Activated CD4-positive, alpha-beta T cell treated with anti-CD3 and anti-CD28 coated beads for 36 hours (primary cell): ENCODE measurements at places on chromosomes 2 and 18. TPM values are rescaled to one million over a fixed set of nuclear protein-coding genes. Genes with fewer than 3 reads are reported as not detected.
A peak's percentile ranks its signal among the peaks of the same experiment; 100 is the strongest.

The GKN2 gene
- total RNA-seq: not detected

- DNase-seq: no peak
Measured at GRCh38 chr2:127361929-127362885, 25.6 kb downstream of the MAP3K2 start.

The KLHL41 gene
- total RNA-seq: 0.46 TPM

DNA sequence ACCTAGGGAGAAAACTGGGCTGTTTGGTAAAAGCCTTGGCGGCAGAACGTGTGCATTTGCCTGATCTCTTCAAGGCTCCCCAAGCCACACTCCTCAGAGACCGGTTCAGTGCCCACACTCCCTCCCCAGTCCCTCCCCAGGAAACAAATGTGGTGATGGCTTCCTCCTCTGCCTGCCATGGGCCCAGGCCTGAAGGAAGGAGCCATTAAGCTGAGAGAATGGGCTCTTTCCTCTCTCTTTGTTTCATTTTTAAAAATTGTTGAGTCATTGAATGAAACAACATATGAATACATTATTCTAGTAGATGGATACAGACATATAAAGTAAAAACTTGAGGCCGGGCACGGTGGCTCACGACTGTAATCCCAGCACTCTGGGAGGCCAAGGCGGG is 50.6 kb upstream of the YWHAQ start:
- DNase-seq: peak; percentile 27

- peak; percentile 25 for DNase-seq
Measured at GRCh38 chr2:176002688-176003210, 682 bp upstream of the LNPK start.

The POTEF gene
- not detected for total RNA-seq

GRCh38 chr2:69567909-69568300 is 75.6 kb downstream of the AAK1 start:
- DNase-seq: no peak

DNA sequence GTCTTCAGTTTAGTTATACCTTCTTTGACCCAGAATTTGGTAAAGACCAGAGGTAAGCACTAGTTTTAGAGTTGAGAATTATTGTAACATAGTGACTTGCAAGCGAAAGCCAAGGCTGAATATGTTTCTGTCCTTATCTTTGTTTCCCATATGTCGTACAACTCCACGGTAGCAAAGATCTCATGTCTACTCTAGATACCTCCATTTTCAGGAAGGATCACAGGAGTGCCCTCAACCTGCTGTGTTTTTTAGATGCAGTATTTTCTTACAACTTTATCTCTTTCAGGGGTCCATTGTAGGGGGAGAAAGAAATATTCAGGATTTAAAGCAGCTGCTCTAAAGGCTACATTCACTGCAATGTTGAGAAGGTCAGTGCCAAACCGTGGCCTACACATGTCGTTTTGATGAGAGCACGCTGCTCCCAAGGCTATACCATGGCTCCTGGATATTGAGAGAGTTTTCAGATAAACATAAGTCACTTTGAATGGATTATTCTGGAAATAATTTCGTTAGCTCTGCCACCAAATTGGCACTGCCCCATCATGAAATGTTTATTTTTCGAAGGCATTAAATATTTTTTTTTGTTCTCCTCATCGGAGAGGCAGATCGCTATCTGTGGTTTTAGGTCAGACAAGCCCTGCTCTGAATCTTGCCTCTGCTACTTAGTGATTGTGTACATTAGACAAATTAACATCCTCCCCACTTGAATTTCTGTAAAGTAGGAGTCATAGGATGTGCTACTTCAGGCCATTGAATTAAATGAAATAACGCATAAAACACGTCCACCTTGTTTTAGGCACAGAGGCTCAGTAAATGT is 2.1 kb downstream of the RHBDD1 start:
- no peak for DNase-seq

DNA sequence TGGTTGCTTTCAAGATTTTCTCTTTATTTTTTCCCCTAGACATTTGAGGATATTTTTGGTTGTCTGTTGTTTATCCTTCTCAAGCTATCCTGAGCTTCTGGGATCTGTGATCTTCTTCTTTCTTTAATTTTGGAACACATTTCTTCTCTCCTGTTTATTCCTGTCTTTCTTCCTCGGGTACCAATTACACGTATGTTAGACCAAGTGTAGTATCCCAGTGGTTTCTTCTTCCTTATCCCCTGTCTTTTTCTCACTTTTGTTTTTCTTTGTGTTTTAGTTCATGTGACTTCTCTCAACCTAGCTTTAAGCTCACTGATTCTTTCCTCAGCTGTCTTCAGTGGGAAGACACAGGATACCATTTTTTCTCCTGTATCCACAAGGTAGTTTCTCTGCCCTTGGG is 120.0 kb downstream of the GALR1 start:
- no peak for DNase-seq

GRCh38 chr2:25252291-25253152 is 84.1 kb upstream of the POMC start:
- peak; percentile 77 for DNase-seq

The RPRD1A gene
- total RNA-seq: 32.1 TPM

DNA sequence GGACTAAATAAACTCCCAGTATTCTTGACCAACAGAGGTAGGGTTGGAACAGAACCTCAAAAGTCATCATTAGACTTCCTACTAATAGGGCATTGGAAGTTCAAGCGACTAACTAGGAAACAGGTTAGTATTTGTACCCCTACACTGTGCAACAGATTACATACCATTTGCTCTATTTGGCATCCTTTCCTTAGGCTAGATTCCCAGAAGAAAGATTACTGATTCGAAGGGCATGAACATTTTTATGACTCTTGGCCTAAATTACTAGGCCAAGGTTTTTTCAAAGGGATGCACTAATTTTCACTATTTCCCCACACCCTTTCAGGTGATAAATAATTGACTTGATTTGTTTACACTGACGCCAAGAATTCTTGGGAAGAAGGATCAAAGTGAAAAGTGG is 104.8 kb upstream of the CYP1B1 start:
- no peak for DNase-seq

DNA sequence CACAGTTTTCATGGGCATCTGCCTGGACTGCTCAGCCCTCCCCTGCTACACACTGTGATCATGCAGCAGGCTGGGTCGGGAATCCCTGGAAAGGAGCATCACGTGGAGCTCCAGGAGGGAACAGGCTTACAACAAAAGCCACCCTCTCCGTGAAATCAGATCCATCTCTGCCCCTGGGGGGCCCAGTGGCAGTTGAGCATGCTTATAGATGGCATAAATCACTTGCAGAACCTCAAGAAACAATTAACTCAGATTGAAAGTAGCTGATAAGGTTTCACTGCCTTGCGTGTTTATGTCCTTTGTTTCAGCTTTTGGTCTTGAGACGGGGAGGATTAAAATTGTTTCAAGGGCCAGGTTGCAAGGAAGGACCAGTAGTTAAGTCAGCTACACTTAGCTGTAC is 354.8 kb upstream of the MEIS1 start:
- no peak for DNase-seq

- DNase-seq: no peak
Measured at GRCh38 chr2:152618193-152618564, 99.1 kb downstream of the PRPF40A start.

- no peak for DNase-seq
Measured at GRCh38 chr18:56089612-56090258, 501.7 kb upstream of the TCF4 start.
